ENCODE measurements at places on chromosomes 4 and X.

DNA sequence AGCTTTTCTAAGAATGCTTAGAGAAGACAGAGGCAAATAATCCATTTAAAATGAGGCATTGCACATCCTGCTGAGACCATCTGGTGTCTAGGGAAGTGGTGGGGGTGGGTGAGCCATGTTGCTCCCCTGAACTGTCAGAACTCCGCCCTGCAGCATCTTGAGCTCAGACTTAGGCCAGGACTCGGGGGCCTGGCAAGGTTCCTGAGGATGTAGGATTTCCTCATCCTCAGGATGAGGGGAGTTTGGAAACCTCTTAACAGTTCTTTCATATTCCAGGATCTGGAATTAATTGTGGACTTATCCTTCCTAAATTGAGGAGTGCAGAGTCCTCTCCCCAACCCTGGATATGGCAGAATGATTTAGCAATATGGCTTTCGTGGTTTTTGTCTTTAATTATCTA lies 6.6 kb downstream of the TLL1 start:
- DNase-seq, result no peak

DNA sequence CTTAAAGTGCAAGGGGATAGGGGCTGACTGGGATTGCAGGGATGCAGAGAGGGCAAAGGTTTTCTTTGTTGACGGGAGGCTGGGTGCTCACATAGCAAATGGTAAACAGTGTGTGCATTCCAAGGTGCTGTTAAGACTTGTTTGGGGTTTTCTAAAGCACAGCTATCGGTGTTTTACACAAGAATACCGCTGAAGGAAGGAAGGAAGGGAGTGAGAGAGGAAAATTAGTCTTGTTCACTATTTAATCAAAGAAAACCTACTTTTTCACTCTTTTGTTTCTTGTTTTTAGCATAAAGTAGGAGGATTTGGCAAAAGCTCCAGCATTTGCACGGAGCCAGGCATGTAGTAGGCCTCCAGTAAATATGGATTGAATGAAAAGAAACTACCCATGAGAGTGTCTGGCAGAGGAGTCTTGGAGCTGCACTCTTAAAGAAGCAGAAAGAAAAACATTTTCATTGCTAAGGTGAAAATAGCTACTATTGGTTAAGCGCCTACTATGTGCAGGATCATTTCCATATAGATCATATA lies 99.7 kb downstream of the FIP1L1 start:
- DNase-seq, result no peak

- no peak for DNase-seq
Observed at GRCh38 chrX:48478806-48479205, 2.8 kb downstream of the FTSJ1 start.

DNA sequence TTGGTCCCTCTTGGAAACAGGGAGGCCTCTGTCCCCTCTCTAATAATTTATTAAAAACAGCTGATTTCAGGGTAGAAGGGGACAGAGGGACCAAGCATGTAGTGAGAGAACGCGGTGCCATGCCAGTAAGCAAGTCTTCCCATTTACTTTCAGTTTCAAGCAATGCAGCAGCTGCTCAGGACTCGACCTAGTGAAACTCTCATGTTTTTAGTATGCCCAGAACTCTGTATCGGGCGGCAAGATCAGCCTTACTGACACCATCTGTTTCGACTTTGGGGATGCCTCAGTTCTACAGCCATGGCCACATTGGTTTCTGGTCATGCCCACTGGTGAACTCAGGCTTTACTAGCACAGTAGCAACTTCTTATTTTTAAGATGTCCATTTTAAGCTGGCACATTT lies 40.6 kb downstream of the ZNF81 start:
- DNase-seq, result no peak

DNA sequence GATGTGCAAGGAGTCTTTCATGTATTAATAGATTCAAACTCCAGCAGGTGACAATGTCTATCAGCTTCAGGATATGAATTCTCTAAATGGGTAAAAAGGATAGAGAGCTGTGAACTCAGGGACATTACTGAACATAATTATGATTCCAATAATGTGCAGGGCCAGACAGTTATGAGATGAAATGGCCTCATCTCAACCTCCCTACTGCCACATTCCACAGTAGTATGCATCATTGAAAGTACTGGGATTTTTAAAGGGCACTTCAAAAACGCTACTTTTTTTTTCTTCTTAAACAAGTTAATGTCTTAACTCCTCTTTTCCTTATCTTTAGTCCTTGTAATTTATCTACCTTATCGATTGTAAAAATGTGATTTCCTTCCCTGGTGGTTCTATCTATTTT lies 202.0 kb downstream of the APBB2 start:
- no peak for DNase-seq

DNA sequence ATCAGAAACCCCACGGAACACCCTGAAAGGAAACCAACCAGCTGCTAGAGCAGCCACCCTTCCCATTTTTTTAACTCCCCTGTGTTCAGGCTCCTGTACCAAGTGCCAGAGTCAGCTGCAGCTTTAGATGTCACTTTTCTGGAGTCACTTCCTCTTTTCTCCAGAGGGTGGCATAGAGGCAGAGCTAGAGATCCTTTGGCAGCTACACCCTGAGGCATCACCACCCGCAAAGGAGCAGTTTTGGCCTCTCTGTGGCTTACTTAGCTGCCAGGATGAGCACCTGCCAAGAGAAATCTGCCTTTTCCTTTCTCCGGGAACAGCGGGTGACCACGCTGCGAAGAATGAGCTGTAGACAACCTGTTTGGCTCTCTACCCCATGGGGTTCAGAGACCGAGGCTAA lies 58.0 kb upstream of the CHRDL1 start:
- DNase-seq, result no peak

GRCh38 chrX:13430136-13430827 lies 110.4 kb upstream of the ATXN3L start:
- DNase-seq, result no peak

DNA sequence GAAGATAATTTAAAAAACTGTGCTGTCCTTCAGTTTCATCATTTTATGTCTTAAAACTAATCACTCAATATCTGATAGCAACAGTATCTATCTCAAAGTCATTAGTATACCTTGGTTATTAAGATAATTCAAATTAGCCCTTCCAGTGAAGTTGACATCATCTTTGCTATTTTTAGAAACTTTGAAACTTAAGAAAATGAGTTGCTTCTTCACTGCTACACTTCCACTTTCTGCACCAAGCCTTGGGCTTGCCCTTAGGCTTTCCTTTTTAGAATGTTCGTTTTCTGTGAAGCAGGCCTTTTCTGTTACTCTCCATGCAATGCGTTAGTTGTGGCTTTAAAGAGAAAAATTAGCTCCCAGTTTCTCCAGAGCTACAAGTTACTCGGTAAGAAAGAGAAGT lies 4.4 kb upstream of the VAMP7 start:
- no peak for DNase-seq

GRCh38 chr4:4901877-4902276 lies 42.4 kb downstream of the MSX1 start:
- DNase-seq, result no peak

GRCh38 chr4:41160012-41160789 lies 54.1 kb downstream of the APBB2 start:
- no peak for DNase-seq
